Stimulated activated CD4-positive, alpha-beta T cell treated with anti-CD3 and anti-CD28 coated beads, Interleukin-2, amount 100 ng/mL, for 24 hours (primary cell): ENCODE measurements at places on chromosomes 5 and 9.

DNA sequence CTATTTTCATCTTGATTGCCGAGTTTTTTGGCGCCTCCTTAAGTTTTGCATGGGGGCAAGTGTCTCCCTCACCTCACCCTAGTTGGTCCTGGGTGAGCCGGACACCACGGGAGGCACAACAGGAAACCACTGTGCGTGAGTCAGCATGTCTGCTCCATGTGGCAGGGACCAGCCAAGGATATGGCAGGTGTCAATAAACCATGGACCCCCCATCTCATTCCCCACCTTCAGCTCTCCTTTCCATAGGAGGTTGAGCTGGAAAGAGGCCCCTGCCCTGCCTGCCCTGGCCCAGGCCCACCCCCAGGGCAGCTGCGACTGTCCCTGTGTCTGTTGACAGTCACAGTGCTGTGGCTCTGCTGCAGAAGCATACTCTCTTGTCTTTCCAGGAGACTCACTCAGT lies 3.1 kb downstream of the SPACA9 start:
- no peak for DNase-seq

- no peak for DNase-seq
Measured at GRCh38 chr5:170651604-170652277, 131.8 kb upstream of the GABRP start.

DNA sequence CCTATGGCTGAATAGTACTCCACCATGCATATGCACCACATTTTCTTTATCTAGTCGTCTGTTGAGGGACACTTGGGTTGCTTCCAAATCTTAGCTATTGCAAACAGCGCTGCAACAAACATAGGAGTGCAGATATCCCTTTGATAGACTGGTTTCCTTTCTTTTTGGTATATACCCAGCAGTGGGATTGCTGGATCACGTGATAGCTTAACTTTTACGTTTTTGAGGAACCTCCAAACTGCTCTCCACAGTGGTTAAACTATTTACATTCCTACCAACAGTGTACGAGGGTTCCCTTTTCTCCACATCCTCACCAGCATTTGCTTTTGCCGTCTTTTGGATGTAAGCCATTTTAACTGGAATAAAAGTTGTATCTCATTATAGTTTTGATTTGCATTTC lies 142.6 kb downstream of the TARS1 start:
- DNase-seq = no peak

DNA sequence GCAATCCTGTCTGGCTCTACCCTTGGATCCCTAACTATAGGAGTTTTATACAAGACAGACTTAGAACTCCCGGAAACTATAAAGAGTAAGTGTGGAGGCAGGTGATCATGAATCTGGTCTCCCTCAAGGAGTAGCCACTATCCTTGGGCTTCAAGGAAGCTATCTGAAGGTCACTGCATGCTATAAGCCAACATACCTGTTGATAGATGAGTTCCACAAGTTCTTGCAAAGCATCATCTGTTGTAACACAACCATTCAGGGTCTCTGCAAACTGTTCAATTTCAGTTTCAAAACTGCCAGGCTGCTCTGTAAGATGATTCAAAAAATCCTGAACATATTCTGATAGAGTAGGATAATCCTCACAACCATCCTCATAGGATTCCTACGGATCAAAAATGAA lies 9.3 kb downstream of the PAIP1 start:
- DNase-seq = no peak

- DNase-seq = peak; percentile 6
Measured at GRCh38 chr5:15598294-15598902, 98.4 kb downstream of the FBXL7 start.

GRCh38 chr9:7368410-7369292 lies 430.9 kb downstream of the DMAC1 start:
- DNase-seq = no peak

- no peak for DNase-seq
Measured at GRCh38 chr5:170247363-170247762, 14.6 kb downstream of the C5orf58 start.

GRCh38 chr5:149810856-149811255 lies 80.7 kb downstream of the PPARGC1B start:
- DNase-seq = no peak

GRCh38 chr9:660227-660626 lies 181.3 kb upstream of the DMRT1 start:
- DNase-seq = no peak

DNA sequence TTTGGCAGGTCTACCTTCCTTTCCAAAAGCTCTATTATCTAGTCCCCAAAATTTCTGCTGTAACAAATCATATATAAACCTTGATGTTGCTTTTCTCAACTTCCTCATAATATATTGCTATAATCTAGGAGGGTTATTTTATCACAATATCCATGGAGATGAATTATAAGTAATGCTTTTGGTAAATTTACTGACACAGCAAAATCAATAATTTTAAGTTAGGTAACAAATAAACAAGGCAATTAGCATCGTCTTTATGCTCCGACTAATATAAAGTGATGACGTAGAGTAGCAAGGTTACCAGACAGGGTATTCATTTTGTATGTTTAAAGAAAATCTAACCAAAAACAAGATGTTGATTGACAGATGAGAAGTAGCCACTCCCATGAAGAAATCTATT lies 132.3 kb upstream of the ST8SIA4 start:
- DNase-seq = no peak

DNA sequence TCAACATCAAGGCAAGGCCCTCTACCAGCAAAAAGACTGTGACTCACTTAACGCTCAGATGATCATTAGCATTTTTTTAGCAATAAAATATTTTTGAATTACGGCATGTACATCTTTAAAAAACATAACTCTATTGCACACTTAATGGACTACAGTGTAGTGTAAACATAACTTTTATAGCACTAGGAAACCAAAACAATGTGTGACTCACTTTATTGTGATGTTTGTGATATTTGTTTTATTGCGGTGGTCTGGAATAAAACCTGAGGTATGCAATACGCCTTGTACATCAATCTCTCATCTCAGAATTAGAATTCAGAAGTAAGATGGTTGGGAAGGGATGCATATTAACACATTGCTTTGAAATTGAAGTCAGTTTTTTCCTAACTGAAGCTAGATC lies 106.9 kb upstream of the PTCH1 start:
- no peak for DNase-seq

DNA sequence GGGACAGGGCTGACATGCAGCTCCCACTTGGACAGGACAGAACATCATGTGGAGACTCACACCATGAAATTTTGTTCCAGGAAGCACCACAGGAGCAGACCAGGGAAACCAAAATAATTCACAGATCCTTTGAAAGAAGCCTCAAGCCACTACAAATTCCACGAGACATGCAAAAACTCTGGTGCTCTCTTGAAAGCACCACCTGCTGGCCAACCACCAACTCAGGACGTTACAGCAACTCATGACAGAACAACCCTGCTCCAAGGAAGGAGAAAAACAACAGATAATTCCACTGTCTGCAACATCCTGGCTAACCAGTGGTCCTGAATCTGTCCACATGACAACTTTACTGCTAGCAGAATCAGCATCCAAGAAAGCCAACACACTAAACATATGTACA lies 516.0 kb downstream of the SPATA31D1 start:
- DNase-seq = no peak

DNA sequence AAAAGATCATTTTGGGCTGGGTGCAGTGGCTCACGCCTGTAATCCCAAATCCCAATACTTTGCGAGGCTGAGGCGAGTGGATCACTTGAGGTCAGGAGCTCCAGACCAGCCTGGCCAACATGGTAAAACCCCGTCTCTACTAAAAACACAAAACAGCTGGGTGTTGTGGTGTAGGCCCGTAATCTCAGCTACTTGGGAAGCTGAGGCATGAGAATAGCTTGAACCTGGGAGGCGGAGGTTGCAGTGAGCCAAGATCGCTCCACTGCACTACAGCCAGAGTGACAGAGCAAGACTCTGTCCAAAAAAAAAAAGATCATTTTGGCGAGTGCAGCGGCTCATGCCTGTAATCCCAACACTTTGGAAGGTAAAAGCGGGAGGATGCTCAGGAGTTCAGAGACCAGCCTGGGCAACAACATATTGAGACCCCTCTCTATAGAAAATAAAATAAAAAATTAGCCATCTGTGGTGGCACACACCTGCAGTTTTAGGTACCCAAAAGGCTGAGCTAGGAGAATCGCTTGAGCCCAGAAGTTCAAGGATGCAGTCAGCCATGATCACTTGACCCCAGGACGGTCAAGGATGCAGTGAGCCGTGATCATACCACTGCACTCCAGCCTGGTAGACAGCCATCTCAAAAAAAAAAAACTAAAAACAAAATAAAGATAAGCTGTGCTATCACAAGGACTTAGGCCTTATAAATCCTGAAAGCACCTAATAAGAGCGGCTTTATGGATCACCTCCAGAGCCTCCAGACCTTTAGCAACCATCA lies 16.2 kb downstream of the PPP2CA start:
- DNase-seq = no peak

DNA sequence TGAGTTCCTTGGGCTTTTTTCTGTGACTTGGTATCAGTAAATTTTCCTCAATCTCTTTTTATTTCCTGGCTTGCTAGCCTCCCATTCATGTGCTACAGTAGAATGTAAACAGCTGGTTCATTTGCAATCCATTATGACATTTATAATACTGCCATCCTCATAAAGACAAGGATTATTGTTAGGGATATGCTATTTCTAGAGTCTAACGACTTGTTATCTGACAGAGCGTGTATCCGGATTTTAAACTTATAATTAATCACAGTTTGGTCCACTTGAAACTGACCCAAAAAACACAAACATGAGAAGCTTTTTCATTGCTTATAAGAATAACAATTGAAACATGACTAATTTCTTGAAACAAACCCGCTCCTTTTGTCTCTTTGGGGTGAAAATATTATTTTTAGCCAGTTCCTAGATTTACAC lies 585.8 kb downstream of the TLE4 start:
- DNase-seq = no peak

DNA sequence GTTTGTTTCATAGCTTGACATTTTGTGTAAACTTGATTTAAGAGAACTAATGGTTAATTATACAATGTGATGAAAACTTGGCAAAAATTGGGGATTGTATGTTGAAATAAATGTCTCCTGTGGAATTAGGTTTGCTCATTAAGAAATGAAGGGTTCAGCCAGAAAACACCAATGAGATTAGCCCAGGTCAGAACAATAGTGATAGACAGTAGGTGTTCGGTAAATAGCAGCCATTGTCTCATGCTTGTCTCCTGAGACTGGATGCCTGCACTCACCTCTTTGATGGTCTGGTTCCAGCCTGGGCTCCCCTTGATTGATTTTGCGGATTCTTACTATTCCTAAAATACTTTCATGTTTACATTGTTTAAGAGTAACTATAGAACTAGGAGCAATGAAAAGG lies 135.5 kb downstream of the FBN2 start:
- DNase-seq = no peak

DNA sequence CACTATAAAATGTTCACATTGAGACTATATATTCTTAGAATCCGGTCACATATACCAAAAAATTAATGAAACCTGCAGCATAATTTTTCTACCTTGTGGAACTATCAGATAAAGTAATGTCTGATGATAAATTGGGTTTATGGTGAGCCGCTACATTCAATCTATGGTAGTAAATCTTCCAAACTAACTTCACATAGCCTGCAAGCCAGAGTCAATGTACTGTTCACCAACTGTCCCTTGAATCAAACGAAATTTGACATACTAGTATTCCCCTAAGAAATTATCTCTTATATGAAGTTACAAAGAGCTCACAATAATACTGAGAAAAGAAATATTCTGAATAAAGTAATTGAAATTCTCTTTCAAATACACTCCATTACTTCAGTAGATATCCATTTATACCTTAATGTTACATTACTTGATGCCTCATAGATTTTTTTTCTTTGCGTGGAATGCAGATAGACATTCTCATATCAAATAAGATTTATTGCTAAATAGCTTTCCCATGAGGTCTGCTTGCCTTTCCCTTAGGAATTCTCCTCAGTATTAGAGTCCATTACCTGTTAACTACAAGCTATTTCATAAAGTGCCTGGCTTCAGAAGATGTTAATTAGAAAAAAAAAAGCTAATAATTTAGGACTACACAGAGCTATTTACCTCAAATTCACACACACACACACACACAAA lies 169.5 kb downstream of the PTPRD start:
- DNase-seq = no peak

DNA sequence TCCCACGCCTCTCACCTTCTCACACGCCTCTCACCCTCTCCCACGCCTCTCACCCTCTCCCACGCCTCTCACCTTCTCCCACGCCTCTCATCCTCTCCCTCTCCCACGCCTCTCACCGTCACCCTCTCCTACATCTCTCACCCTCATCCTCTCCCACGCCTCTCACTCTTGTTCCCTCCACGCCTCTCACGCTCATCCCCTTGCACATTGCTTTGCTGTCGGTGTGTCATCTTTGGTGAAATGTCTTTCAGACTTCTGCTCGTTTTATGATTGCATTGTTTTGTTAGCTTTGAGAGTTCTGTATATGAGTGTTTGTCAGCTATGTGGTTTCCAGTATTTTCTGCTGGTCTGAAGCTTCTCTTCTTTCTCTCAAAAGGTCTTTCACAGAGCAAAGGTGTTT lies 102.7 kb downstream of the EHMT1 start:
- peak; percentile 48 for DNase-seq

- DNase-seq = no peak
Measured at GRCh38 chr9:2479056-2479565, 142.5 kb upstream of the VLDLR start.

DNA sequence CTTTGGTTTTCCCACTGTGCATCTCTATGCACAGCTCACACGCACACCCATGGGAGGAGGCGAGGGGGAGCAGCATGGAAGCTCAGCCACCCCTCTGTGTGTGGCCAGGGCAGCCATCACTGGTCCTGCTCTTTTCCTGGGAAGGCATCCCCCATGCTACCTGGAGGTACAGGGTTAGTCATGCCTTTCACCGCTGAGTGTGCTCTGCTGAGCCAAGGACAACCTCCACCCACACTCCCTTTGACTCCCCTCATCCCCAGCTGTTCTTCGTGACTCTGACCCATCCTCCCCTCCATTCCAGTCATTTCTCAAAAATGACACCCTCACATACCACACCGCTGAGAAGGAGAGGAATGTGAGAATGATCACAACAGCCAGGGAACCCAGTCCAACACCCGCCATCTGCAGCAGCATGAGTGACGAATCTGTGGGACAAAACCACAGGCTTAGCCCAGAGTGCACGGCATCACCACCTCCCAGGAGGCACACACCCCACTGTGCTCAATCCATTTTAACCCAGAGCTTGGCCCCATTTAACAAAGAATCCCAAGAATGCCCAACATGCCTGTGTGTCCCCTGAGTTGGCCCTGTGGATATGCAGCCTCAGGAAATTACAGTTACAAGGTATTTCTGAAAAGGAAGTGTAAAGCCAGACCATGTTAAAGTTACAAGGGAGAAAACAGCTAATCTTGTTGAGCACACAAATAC lies 133.4 kb downstream of the SUSD1 start:
- no peak for DNase-seq

GRCh38 chr5:9625286-9625685 lies 4.9 kb downstream of the TAS2R1 start:
- DNase-seq = no peak

- no peak for DNase-seq
Measured at GRCh38 chr5:80736730-80737129, 81.9 kb upstream of the DHFR start.

DNA sequence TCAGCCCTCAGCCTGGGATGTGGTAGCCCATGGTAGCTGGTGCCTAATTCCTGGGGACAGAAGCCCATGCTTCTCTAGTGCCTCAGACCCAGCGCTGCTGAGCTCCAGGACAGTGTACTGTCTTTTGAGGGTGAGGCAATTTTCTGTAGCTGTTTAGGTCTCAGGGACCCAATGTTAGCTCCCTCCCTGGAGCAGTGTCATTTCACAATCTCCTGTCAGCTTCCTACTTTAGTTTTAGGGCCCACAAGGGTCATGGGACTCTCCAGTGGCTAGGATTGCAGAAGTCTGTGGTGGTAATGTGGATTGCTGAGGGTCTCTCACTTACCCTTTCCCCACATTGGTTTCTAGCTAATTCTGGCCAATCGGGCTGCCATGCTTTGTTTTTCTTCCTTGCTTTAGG lies 67.7 kb upstream of the CCL21 start:
- no peak for DNase-seq
